SJSA1 (cell line): ENCODE measurements at places on chromosomes 1 and 21. TPM values are rescaled to one million over a fixed set of nuclear protein-coding genes. Genes with fewer than 3 reads are reported as not detected.

DNA sequence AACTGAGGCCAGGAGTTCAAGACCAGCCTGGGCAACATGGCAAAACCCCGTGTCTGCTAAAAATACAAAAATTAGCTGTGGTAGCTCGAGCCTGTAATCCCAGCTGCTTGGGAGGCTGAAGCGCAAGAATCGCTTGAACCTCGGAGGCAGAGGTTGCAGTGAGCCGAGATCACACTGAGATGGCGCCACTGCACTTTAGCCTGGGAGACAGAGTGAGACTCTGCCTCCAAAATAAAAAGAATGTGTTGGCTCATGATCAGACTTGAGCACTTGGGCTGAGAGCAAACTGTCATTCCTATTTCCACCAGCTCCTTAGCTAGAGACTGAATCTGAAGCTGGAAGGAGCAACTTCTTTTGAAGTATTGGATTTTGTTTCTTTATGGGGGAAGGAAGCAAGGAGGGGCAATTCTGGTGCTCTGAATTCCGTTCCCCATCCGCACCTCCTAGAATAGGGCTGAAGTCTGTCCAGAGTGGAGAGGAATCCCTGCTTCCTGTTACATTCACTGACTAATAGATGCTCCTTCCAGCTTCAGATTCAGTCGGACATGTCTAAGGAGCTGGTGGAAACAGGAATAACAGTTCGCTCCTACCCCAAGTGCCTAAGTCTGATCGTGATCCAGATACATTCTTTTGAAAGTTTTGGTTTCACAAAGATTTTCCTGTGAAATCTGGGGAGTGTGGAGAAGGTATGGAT, 3.8 kb downstream of the ZNF672 start:
- no peak overlapping the region for H3K4me3 ChIP-seq
- no peaks in the 10 kb centered on the region for H3K27me3 ChIP-seq
- H3K36me3 ChIP-seq: peaks cover 46% of the 10 kb centered on the region
- peaks cover 9% of the 10 kb centered on the region for H3K4me1 ChIP-seq

GRCh38 chr1:214338212-214338611, 57.3 kb downstream of the SMYD2 start:
- H3K27me3 ChIP-seq: no peaks in the 10 kb centered on the region
- H3K27ac ChIP-seq: peak overlapping the region; percentile 68
- peaks cover 26% of the 10 kb centered on the region for H3K4me1 ChIP-seq
- no peak for DNase-seq
- H3K4me3 ChIP-seq: no peak overlapping the region

OR10J1 gene
- total RNA-seq: not detected in 2 replicates

DNA sequence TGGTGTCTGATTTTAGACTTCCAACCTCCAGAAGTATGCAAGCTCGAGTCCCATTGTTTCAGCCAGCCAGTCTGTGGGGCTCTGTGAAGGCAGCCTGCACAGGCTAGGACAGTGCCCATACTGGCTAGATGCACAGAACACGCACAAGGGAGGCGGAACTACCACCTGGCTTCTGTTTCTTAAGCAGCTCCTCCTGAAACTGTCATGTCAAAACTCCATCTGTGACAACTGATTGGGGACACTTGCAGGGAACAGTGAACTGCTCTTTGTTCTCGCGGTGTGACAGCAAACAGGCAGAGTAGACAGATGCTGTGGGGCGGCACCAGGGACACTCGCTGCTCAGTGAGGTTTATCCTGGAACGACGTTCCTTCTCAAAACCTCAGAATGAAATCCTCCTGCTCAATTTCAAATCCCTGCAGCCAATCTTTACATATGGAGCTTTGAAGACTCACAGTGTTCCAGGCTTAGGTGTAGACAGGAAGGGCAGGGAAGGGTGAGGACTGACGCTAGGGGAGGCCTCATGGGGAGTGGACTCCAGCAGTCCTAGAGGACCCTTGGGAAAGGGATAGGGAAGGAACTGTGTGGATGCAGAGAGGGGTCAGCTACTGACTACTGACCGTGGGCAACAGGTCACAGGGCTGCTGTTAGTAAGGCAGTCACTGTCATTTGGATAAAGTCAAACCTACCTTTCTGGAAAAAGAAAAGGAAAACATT, 73.8 kb downstream of the ERG start:
- no peaks in the 10 kb centered on the region for H3K4me1 ChIP-seq
- H3K36me3 ChIP-seq: no peaks in the 10 kb centered on the region
- H3K4me3 ChIP-seq: no peak overlapping the region
- no peak for DNase-seq
- H3K27ac ChIP-seq: no peak overlapping the region
- H3K27me3 ChIP-seq: no peaks in the 10 kb centered on the region

DNA sequence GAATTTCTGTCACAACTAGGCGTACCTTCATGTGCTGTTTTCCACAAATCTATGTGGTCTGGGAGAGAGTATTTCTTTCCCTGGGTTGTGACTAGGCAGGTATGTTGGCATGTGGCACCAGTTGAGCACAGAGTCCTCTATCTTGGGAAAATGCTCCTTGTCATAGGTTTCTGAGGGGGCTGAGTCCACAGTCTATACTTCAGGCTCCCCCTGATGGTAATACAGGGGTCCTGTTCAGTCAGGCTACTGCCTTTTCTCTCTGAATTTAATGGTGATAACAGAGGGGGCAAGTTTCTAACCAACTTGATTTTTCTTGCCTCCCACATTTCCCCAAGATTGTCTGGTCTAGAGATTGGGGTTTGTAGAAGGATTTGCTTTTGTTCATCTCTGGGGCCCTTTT, 35.8 kb downstream of the VANGL1 start:
- no peaks in the 10 kb centered on the region for H3K27me3 ChIP-seq
- DNase-seq: no peak
- no peak overlapping the region for H3K4me3 ChIP-seq
- H3K36me3 ChIP-seq: peaks cover 10% of the 10 kb centered on the region
- H3K4me1 ChIP-seq: peaks cover 5% of the 10 kb centered on the region; the same call in 1 of the 2 replicates
